ENCODE measurements at places on chromosomes 12 and 14.

DNA sequence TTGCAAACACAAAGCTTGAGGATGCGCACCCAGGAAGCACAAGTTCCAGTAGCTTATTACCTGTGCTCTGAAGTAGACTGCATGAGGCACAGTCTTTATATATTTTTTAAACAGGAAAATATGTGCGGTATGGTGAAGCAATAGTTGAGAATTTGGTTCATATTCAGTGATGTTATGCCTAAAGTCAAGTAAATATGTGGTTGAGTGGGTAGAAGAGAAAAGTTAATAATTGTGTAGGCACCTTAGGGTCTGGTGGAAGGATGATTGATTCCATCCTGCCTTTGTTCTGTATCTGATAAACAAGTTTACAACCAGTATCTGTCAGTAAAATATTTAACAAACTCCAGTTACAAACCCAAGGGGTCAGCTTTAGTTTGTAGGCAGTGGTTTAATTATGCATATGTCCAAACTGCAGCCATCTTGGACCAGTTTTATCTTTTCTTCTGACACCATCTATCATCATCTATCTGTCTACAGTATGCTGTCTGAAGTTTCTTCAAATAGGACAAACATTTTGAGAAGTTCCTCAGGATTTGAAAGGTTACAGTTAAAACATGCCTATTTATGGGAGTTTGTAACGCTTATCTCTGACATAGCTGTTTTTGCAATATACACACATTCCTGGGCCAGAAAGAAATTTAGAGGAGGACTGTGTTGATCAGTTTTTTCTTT lies 10.8 kb downstream of the SINHCAF start:
- DNase-seq, result no peak

- no peak for DNase-seq
Observed at GRCh38 chr12:12502815-12503151, 59.9 kb downstream of the DUSP16 start.

DNA sequence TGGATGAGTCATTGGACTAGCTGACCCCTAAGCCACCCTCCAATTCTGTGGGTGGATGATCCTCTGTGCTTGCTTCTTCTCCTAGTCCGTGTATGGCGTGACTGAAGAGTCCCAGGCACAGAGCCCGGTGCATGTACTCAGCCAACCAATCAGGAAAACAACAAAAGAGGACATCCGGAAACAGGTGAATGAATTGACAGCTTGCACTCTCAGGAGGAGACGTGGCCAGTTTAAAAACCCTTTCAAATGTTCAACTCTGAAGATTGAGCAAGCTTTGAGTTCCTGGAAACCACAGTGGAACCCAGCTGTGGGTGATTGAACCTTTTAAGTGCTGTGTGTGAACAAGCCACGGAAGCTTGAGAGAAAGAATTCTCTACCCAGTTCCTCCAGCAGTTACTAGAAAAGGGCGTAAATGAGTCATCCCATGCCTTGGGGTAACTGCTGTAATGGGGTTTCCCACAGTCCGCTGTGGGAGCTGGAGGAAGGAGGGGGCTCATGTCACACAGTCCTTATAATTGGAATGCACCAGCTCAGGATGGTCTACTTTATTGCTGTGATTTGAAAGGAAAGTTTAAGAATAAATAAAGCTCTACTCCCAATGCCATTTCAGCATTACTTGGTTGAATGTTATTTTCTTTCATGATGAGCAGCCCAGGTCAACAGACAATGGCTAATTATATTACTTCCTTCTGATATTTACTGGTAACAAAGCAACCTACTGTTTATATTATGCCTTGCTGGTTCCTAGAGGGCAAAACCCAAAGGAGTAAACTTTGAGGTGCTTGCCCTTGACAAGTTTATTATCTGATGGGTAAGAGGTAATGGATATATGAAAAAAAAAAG lies 417.0 kb downstream of the DPF3 start:
- DNase-seq, result peak; percentile 80

DNA sequence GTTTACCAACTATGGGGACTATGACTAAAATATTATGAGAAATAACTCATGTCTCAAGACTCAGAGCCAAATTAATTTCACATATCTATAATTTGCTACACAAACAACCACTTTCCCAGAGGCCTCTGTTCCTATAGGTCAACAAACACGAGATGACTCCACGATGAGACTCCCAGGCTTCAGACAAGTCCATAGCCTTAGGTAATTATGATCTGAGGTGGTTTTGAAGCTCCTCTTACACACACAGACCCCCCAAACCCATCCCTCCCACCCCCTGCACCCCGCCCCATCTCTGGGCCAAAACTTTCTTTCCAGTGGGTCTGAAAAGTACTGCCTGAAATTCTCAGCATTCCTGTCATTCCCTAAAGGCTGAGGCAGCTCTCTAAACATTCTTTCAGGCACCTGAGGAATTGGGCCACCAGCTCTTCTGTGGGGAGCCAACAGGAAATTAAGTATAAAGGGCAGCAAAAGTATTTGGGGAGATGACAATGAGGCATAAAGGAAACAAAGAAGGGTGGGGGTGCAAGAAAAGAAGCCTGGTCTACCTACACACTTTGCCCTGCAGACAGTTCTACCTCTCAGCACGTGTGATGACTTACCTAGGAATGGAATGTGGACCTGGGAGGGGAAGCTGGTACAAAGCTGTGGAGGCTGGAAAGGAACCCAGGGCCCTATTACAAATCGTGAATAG lies 143.6 kb downstream of the PAWR start:
- no peak for DNase-seq

GRCh38 chr12:91729543-91729942 lies 416.1 kb downstream of the BTG1 start:
- DNase-seq, result no peak

DNA sequence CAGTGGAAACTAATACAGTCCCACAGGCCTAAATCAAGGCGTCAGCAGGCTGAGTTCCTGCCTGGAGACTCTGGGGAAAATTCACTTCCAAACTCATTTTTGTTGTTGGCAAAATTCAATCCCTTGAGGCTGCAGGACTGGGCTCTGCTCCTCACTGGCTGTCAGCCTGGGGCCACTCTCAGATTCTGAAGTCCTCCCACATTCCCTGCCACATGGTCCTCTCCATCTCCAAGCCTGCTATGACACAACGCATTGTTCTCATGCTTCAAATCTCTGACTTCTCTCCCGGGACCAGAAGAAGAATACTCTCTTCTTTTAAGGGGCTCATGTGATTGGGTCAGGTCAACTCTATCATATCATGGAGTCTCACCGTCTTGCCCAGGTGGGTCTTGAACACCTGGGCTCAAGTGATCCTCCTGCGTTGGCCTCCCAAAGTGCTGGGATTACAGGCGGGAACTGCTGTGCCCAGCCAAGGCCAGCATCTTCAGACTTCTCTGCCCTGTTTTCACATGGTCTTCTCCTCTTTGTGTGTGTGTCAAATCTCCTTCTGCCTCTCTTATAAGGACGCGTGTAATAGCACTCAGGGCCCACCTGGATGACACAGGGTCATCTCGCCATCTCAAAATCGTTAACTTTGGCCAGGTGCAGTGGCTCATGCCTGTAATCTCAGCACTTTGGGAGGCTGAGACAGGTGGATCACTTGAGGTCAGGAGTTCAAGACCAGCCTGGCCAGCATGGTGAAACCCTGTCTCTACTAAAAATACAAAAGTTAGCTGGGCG lies 9.7 kb downstream of the P2RX7 start:
- DNase-seq, result no peak

- DNase-seq, result no peak
Observed at GRCh38 chr14:56135001-56135400, 16.8 kb downstream of the PELI2 start.

- no peak for DNase-seq
Observed at GRCh38 chr12:51343201-51343600, 3.3 kb downstream of the CELA1 start.

DNA sequence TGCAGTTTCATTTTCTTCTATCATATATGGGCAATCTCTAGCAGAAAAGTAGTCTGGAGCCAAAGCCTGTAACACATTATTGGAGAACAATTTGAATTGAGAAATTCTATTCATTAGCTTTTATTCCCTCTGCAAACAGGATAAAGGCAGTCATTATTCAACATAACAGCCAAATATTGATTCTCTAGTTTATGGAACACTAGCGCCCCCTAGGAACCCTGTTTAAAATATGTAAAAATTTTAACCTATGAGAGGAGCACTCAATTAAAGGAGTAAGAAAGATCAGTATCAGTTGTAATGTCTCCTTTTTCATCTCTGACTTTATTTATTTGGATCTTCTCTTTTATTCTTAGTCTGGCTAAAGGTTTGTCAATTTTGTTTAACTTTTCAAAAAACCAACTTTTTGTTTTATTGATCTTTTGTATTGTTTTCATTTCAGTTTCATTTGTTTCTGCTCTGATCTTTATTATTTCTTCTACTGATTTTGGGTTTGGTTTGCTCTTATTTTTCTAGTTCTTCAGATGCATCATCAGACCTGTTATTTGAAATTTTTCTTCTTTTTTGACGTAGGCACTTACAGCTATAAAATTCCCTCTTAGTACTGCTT lies 4.8 kb upstream of the LMNTD1 start:
- DNase-seq, result peak; percentile 7

- DNase-seq, result no peak
Observed at GRCh38 chr14:69620981-69621380, 9.6 kb downstream of the SUSD6 start.

DNA sequence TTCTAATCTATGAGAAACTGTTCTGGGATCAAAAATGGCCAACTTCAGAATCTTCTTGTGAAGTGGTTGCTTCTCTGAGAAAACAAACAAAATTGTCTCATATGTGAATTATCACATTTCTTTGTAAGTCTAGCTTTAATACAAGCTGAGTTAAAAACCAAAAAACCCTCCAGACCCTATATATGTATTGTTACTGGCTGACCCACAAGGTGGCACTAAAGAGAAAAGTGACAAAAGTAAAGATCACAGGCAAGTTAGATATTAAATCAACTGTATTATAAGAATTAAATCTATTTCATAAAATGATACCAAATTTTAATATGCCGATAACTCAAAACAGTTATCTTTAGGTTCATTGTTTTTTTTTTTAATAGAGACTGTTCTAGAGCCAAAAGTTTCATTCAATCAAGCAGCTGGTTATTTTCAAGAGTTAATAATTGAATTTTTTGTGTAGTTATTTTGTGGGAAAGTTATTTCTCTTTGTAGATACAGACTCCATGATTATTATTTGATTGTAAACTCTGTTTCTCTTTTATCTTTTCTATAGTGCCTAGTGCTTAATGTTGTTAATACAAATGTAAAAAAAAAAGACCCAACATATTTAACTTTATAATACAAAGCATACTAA lies 7.5 kb upstream of the TRHDE start:
- DNase-seq, result no peak

GRCh38 chr12:107317751-107318555 lies 224.6 kb upstream of the CRY1 start:
- peak; percentile 94 for DNase-seq

- no peak for DNase-seq
Observed at GRCh38 chr12:7035463-7035862, 17.2 kb upstream of the LPCAT3 start.

GRCh38 chr12:33223956-33224355 lies 215.7 kb downstream of the SYT10 start:
- no peak for DNase-seq

- no peak for DNase-seq
Observed at GRCh38 chr14:56666294-56666693, 86.7 kb downstream of the TMEM260 start.

- no peak for DNase-seq
Observed at GRCh38 chr12:89962648-89963047, 254.0 kb upstream of the ATP2B1 start.

DNA sequence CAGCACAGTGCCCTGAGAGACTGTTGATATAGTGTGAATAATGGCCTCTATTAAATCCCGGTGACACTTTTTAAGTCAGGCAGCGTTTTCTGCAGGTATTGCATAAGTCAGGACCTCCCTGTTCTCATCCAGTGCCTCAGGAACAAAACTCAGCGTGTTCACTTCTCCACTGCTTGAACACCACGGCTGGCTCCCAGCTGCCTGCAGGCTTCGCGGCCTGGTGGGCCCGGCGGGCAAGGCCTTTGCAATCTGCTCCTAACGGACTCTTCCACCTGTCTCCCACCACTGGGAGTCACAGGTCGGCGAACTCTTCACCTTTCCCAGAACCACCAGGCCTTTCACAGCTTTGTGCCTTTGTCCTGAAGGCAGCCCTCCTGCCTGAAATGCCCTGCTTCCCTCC lies 18.7 kb downstream of the RFX4 start:
- DNase-seq, result no peak

GRCh38 chr14:66974397-66975025 lies 214.7 kb upstream of the GARIN2 start:
- no peak for DNase-seq

- no peak for DNase-seq
Observed at GRCh38 chr12:100114574-100114973, 28.1 kb downstream of the BLTP3B start.

DNA sequence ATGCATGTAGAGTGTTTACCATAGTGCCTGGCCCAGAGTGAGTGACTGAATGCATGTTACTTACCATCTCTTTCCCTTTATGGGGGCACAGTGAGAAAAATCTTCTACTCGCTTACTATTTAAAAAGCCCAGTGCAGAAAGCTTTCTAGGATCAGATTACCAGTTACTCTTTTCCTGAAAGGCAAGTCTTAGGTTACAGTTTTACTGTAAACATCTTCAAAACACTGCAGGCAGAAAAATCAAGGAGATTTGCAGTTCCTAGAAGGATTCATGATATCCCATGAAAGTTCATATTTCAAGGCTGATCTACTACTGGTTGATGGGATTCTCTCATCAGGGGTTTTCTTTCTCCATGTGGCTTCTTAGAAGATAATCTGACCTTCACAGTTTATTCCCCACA lies 29.3 kb upstream of the DAAM1 start:
- no peak for DNase-seq

DNA sequence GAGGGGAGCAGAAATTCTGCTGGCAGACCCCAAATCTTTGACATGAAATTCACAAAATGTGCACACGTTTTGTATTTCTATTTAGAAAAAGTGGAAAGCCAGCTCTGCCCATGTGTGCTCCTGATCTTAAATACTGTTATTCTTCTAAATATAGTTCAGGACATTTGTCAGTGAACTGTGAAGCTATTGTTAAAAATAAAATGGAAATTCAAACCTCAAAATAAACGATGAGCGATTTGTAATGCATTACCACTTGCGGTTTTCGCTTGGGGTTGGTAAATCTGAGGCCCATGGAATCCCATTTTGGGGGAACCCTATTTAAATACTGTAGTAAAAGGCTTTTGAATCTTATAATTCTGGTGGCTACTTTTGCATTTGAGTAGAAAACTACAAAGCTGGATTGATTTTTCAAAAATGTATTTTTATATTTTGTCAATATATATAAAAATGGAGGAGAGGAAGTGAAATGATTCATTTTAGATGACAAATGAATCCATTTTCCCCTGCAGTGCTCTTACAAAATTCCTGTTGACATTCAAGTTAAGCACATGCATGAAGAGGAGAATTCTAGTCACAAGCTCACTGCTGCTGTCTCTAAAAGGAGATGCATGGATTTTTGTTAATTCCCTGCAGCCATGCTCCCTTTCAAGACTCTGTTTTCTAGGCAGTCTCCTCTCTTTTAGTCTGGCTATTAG lies 47.1 kb downstream of the FLRT2 start:
- DNase-seq, result no peak

GRCh38 chr14:50028458-50028857 lies 87.9 kb downstream of the VCPKMT start:
- no peak for DNase-seq
